ENCODE measurements at places on chromosomes 1 and 21.

- DNase-seq, result no peak
These were observed 322 bp downstream of the DCLRE1B start for GRCh38 chr1:113905435-113905861.

DNA sequence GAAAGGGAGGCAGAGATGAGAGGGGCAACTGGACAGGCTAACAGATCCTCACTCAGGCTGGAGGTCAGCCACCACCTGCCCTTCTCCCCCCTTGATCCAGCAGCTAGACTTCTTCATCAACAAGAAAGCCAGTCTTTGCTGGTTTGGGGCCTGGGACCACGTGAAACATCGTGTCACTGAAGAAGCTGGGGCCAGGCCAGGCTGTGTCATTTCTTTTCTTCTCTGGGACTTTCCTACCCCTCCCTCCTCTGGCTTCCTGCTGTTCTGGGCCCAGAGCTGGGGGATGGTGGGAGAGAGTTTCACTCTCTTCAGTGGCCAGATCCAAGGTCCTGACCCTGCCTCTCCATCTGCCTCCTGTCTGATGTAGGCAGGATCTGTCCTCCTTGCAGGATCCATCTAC, 18.1 kb upstream of the SLC26A9 start:
- DNase-seq, result no peak

- DNase-seq, result no peak
These were observed 115.5 kb upstream of the NCAM2 start for GRCh38 chr21:20882462-20883407.

DNA sequence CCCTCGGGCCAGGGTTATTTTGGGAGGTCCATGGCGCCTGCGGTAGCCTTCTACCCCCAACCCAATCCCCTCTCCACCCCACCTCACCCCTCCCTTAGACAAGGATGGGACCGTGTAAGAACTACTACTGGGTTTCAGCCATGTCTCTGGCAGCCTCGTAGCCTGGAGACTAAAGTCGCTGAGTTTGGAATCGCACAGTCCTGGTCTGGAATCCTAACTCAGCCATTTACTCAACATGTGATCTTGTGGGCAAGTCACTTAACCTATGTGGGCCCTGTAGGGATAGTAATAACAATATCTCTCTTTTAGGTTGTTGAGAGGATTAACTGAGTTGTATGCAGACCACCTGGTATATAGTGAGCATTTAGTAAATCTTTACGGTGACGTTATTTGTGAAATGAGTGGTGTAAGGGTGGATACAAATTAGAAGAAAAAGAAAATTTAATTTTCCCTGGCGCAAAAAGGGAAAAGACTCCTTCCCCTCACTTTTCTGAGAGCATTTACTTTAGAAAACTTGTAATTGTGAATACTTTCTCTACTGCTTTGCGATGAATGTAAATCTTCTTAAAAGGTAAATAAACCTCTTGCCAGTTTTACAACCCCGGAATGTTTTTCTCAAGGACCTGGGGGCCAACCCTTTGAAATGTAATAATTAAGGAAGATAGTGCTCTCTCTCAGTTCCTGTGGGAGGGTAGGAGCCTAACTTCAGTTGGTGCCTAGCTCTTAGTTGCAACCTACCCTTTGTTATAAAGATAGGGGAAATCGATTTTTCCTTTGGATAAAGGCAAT, 615 bp upstream of the MRPS15 start:
- no peak for DNase-seq

DNA sequence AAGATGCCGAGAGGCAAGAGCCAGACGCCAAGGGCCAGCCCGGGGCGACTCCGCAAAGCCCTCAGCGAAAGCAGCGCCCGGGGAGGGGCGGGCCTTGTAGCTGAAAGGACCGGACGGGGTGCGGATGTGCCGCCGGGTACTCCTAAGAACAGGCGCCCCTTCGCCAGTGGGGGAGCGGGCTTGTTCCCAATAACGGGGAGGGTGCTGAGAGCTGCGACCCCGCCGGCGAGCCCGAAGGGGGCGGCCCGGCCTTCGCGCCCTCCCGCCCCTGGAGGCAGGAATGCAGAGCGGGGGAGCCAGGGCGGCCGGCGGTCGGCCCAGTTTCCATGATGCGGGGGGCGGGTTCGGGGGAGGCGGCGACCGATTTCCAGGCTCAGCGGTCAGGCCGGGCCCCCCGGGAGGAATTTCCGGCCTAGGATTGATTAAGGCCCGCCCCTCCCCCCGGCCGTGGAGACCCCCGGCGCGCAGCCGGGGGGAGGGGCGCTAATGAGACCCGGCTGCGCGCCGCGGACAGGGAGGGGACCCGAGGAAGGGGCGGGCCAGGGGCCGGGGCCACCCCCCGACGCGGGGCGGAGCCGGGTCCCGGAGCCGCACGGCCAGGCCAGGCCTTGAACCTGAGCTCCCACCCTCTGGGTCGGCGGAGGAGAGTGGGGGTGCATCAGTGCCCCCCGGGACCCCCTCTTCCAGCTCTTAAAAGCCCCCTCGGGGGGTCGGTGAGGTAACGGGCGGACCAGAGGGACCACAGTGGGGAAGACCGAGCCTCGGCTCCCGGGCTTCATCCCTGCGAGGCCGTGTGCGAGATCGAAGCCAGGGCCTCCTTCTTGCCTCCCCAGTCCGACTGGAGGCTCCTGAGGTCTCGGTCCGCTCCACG, 898 bp upstream of the TMEM200B start:
- DNase-seq, result peak; percentile 85

DNA sequence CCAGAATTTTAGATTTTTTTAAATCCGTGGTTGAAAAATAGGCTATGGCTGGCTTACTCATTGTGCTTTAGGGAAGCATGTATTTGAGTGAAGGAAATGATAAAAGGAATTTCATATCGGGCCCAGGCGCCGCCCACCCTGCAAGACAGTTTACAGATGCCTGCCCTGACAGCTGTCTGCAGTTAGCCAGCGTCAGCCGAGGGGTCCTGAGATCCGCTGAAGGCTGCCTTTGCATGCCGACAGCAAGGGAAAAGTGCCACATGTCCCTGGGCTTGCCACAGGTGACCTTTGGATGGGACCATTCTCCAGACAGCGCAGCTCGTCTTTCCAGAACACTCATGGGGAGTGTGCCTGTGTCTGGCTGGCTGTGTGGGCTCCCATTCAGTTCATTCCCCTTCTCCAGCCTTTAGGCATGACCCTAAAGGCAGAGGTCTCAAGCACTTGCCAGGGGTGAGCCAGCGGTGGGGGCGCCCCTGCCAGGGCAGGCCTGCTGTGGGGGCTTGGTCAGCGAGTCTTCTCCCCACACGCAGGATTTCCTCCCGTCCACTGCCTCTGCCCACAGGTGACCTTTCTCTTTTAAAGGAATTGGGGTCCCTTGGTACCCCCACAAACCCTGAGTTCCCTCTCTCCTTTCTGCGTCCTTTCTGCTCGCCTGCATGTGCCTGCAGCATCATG, 46.1 kb upstream of the TRAPPC10 start:
- DNase-seq, result no peak

- peak; percentile 56 for DNase-seq
These were observed 95.0 kb upstream of the COL6A1 start for GRCh38 chr21:45886610-45887026.

DNA sequence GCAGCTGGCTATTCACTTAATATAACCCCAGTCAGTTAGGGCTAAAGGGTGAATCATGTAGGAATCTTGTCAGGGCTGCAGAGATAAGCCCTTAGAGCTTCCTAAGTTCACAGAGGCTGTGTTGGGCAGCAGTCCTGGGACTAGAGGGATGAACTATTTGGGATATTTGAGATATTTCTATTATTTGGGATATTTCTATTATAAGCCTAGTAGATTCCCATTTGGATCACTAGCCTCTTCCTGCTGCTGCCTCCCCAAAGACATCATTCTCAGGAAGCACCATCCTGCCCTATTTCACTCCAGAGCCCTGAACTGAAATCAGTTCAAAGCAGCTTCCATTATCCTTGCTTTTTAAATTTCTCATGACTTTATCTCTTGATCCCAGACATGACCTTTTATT, 501.3 kb downstream of the NUF2 start:
- no peak for DNase-seq

GRCh38 chr1:201408176-201408833, 9.2 kb upstream of the LAD1 start:
- DNase-seq, result peak; percentile 88

DNA sequence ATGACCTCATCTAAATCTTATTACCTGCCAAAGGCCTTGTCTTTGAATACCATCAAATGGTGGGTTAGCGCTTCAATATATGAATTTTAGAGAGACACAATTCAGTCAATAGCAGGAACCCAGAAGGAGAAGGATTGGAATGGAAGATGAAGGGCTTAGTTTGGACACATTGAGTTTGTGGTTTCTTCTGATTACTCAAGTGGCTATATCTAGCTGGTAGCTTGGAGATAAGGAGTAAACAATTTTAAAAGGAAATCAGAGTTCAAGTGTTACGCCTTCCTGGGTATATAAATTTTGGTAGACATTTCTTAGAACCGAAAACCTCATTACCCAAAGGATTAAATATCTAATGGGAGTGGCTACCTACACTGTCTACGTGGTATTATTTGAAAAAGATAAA, 80.2 kb downstream of the RGS2 start:
- no peak for DNase-seq

GRCh38 chr21:46356005-46356338, 32.0 kb downstream of the PCNT start:
- no peak for DNase-seq

DNA sequence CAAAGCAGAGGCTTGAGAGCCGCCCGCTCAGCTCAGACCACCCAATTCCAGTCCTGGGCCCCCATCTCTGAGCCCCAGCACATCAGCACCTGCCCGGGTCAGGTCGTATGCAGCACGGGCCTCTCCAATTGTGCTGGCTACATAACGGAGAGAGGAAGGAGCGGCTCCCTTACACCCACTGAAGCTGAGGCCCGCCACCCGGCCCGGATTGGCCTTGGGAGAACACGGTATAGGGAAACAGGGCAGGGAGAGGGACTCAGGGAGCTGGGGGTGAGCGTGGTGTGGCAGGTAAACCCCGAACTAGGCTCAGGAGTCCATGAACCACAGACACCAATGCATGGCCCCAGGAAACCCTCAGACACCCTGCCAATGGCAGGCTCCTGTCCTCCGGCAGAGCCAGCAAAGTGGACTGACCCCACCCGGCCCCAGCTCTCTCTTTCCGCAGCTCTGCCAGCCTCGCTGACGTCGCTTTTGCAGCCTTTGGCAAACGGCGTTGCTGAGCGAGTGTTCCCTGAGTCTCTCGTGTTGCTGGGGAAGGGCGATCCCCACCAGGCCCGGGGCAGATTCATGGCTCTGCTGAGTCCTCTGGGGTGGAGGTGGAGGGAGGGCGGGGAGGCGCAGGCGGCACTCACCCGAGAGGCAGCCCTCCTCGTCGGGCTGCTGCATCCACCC, 16.5 kb downstream of the MEGF6 start:
- DNase-seq, result no peak

DNA sequence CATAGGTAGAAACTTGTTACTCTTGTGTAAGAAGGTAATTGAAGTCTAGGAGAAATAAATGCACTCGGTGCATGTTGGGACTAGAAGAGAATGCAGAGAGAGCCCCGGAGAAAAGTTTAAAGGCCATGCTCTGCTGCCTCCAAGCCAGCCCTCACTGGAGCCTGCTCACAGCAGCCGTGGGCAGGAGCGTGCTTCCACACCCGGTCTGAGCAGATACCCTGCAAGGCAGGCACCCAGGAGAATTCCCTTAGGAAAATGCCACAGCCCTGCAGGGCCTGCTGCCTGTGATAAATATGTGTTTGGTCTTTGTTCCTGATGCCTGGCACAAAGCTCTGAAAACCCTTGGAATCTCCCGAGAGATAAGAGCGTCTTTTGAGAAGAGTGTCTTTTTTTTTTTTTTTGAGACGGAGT, 22.8 kb downstream of the C2CD2 start:
- no peak for DNase-seq

GRCh38 chr1:147201276-147201675, 23.9 kb downstream of the FMO5 start:
- DNase-seq, result no peak

DNA sequence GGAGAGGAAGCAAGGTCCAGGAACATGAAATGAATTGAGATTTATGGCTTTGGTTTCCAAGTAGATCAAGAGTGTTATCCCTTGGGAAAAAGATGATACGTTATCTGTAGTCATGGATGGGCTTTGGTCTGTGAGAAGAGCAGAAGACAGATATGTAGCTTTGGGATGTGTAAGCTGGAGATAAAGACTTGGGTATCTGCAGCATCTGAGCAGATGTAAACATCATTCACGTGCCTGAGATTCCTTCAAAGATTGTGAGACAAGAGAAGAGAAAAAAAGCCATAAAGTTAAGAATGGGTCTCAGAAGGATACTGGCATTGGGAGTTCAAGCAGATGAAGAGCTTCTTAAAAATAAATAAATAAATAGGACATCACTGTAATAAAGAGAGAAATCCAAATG, 217.8 kb downstream of the PTPRC start:
- no peak for DNase-seq

- DNase-seq, result no peak
These were observed 182.9 kb downstream of the ZNF281 start for GRCh38 chr1:200226969-200227303.

GRCh38 chr1:218536296-218536986, 191.3 kb downstream of the TGFB2 start:
- DNase-seq, result no peak

GRCh38 chr1:88401313-88401712, 282.8 kb upstream of the PKN2 start:
- no peak for DNase-seq

- peak; percentile 54 for DNase-seq
These were observed at the start of gene BTBD19 for GRCh38 chr1:44808063-44808937. Gene BTBD19 (plus strand): TSS chr1:44808523. CDS start chr1:44808821, 298 bp downstream.

DNA sequence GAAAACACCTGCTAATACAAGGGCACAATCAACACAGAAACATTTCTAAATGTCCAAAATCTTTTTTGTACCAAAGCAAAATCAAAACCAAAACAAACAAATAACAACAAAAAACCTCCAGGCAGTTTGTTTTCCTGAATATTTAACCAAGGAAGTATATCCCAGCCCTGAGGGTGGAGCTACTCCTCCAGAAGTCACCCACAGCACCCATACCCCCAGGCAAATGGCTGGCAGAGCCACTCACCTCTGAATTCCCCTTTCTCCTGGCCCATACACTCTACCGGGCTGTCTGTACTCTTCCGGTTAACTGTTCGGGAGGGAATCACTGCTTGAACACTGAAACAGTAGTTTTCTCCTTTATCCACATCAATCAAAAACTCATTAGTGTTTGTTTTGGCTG, 9.5 kb downstream of the F3 start:
- no peak for DNase-seq

DNA sequence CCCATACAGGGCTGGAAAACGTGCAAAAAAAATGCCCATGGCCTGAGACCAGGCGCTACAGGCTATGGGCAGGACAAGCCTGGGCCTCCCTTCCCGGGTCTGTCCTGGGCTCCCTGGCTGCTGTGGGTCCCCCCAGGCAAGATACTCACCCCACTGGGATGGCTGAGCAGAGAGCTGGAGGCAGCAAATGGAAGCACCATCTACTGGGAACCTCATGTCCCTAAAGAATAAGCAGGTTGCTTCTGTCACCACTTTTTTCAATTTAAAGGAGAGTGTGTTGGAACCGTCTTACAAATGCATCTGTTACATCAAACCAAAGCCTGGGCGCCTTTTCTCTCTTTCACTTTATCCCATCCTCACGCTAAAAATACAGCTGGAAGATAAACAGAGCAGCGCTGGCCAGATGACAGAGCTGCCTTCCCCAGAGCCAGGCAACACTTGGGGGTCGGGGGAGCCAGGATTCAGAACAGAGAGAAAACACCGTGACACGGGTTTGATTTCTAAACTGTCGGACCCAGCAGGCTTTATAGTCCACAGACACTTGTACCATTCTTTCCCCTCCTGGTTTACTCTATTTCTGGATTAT, 262.1 kb upstream of the VAMP3 start:
- no peak for DNase-seq
